ENCODE measurements at places on chromosomes 12 and 14.

DNA sequence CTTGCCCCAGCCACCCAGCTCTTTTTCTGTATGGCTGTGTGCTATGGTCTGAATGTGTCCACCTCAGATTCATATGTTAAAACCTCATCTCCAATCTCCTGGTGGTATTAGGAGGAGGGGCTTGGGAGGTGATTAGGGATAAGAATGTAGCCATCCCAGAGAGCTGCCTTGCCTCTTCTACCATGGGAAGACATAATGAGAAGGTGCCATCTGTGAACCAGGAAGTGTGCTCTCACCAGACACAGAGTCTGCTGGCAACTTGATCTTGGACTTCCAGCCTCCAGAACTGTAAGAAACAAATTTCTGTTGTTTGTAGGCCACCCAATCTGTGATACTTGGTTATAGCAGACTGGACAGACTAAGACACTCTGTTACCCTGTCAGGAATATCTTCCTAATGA lies 22.8 kb upstream of the JPH4 start:
- no peak for DNase-seq

DNA sequence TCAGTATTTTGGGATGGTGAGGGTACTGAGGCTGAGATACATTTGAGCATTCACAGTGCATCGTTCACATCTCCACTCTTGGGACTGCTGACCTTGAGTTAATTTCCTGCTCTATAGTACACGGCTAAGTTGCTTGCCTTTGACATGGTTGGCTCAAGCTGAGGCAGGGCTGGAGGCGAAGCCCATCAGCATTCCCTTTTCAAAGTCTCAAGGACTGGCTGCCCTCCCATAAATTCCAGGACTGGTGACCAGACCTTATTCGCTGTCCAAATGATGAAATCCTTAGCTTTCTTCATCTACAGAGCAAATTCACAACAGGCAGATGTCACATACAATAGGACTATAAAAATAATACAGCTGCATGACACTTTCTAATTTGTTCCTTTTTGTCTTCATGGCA lies 85.9 kb downstream of the SSPN start:
- DNase-seq: no peak

DNA sequence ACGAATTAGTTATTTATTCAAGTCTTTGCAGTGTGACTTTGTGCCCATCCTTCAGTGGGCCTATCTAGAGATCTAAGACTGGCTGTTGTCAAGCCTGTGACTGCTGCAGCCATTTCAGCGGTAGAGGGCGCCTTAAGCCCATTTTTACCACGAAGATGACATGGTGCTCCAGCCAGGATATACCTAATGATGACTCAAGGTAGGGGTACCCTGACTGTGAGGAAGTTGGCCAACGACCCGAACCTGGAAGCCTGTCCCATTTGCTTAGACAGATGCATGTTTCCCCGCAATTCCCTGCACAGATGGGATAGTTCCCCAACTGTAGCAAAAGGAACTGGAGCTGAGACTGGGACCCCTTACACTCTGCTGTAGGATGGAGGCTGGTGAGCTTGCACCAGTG lies 41.3 kb downstream of the RAB3IP start:
- DNase-seq: no peak

DNA sequence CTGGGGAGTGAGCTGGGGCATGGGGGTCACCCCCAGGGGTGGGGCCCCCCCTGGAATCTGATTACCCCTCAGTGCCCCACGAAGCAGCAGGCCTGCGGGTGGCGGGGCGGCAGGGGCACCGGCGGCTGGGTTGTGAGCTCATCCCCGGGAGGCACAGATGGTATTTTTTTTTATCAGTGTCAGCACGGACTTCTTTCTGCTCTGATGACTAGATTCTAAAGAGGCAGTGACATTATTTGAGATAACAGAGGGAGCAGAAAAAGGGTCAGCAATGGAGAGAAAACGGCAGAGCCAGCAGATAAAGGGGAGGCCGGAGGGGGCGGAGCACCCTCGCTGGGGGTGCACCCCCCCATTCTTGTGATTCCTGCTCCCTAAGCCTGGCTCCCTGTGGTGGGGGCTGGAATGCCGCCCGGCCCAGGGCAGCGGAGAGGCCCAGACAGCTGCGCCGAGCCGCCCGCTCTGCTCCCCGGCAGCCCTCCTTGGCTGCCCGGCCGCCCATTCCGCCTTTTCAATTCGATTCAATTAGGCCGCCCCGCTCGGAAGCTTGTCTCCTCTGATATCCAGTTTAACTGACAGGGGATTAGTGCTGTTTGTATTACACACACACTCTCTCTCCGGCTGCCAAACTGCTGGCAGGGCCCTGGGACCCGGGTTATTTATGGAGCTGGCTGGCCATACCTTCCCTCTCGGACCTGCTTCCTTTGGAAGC lies 32.9 kb downstream of the MVK start:
- no peak for DNase-seq

- DNase-seq: peak; percentile 7
These were observed 8.0 kb upstream of the C12orf42 start for GRCh38 chr12:103503546-103504480.

GRCh38 chr12:28937196-28937595 lies 211.9 kb upstream of the FAR2 start:
- DNase-seq: no peak

DNA sequence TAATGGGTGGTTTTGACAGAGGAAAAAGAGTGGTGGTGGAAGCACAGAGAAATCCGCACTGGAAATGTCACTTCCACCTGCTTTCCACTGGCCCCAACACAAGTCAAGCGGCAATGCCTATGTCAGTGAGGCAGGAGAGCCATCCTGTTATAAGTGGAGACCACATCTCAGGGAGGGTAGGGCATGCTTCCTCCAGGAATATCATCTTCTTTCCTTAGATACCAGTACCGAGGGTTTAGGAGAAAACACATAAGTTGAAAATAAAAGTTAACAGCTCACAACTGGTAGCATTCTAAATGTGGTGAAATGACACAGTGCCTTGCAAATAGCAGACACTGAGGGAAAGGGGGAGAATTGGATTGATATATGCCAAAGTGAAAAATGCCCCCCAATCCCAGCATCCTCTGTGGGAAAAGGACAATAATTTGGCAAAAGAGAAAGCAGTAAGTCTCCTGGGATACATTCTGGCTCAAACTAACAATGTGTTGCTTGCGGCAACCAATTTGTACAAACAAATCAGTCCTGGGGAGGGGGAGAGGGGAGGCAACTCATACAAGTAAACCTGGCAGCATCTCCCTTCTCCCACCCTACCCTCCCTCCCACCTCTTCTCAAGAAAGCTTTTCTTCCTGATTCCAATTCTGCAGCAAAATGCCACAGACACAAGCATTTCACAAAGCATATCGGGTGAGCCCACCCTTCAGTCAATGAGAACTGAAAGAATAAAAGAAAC lies 57.1 kb downstream of the STON2 start:
- no peak for DNase-seq

GRCh38 chr14:93970965-93971634 lies 5.3 kb downstream of the ASB2 start:
- DNase-seq: peak; percentile 62

GRCh38 chr12:52789637-52790426 lies 6.1 kb downstream of the KRT3 start:
- no peak for DNase-seq

GRCh38 chr14:71194251-71194650 lies 287.0 kb downstream of the PCNX1 start:
- DNase-seq: no peak

DNA sequence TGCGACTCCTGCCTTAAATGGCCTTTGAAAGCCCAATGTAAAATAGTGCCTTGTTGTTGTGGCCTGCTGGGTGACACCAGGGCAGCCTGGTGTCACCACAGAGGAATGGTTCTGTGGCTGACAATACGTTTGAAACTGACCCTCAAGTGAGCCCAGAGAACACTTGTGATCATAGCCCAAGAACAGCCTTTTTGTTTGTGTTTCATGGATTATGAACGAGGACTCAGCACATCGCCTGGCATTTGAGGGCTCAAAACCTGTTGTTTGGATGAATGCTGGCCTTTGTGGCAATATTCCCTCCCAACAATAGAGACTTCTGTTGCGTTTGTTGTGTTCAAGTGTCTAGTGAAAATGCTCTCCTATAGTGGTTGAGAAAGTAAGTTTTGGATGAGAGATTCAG lies 48.5 kb downstream of the TSPAN9 start:
- DNase-seq: no peak

- DNase-seq: no peak
These were observed 41.8 kb downstream of the EFCAB11 start for GRCh38 chr14:89912667-89913211.

DNA sequence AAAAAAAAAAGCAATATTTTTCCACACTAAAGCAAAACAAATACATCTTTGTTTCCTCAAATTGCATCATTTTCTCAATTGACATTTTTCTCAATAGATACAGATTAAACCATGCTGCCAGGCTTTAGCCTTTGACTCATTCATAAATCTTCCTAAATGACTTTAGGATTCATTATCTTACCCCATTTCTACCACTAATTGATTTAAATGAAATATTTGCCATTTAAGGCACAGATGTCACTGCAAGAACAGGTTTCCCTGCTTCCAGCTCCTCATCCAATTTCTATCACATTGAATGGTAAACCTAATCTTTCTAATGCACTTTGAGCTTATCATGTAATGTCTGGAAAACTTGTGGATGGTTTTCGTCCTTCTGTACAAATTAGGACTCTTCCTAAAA lies 298.7 kb downstream of the RPL10L start:
- no peak for DNase-seq

- DNase-seq: no peak
These were observed 308.7 kb downstream of the SOX5 start for GRCh38 chr12:23640754-23641153.

- no peak for DNase-seq
These were observed 2.2 kb upstream of the FBXO33 start for GRCh38 chr14:39434401-39434800.

GRCh38 chr12:3292677-3293412 lies 198.2 kb upstream of the PRMT8 start:
- no peak for DNase-seq

- no peak for DNase-seq
These were observed 199.6 kb upstream of the TMEM260 start for GRCh38 chr14:56379956-56380355.

- no peak for DNase-seq
These were observed 15.9 kb downstream of the PACS2 start for GRCh38 chr14:105330491-105330895.

DNA sequence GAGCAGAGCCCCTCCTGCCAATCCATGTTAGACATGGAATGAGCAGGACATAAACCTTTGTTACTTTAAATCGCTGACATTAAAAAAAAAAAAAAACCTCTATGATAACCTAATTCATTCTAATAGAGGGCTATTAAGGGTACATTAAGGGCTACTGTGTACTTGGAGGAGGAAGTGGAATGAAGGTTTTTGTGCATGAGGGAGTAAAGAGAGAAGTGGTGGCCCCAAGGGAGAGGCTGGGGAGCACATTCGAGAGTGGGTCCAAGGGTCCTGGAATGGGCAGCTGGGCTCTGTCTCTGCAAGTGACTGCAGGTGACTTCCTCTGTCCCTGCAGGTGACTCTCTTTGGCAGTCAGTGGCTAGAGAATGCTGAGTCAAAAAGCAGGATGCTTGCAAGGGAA lies 32.1 kb upstream of the PTGDR start:
- no peak for DNase-seq

DNA sequence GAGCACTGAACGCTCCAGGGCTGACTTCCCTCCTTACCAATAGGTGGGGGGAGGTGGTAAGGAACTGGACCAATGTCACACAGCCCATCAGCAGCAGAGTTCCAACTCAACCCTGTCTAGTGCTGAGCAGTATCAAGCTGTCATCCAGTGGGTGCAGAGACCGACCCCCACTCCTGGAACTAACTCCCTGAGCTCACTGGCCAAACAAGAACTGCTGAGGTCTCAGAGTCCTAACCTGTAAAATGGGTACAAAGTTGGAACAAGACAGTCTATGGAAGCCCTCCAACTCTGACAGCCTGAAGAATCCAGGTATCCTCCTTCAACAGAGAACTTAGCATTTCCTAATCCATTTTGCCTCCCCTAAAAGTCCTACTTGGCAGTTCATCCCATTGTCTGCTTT lies 91.1 kb upstream of the CLMN start:
- no peak for DNase-seq

- no peak for DNase-seq
These were observed 120.9 kb downstream of the SINHCAF start for GRCh38 chr12:31205054-31205453.

- DNase-seq: no peak
These were observed 46.1 kb downstream of the RASSF3 start for GRCh38 chr12:64656429-64656828.

DNA sequence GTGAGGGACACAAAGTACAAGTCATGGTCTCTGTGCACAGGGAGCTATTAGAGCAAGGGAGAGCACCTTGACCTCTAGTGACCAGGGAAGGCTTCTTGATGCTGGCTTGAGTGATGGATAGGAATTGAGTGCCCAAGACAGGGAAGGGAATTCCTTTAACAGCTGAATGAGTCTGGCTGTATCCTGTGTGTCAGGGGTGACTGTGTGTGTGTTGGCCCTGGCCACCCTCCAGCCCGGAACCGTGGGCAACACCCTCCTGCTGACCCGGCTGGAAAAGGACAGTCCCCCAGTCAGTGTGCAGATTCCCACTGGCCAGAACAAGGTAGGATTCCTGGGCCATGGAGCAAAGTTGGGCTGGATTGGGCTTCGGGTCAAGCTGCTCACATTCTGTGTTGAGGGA lies 5.5 kb upstream of the PFDN5 start:
- no peak for DNase-seq

DNA sequence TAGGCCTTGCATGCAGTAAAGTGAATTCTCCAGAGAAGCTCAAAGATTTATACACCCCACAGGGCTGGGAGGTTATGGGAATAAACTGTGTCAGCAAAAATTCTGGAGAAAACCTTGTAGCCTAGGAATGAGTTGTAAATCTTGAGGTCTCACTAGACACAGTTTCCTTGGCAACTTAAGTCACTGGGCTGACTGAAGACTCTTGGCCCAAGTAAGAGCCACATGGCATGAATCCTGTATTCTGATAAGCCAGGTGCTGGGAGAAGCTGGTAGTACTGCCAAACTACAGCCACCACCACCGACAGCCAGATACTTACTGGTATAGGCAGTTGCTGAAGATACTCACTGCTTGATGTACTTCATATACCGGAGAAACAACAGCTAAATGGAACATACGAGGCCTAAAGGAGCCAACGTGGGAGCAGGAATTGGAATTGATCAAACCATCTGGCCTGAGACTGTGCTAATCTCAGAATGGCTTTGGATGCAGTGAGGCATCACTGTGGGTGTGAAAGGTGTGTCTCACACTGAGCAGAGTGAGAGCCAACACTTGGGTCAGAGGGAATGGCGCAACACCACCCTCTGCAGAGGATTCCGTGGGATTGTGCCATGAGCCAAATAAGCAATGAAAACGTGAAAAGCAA lies 102.8 kb upstream of the TMCC3 start:
- DNase-seq: no peak

GRCh38 chr12:124759841-124760503 lies 103.7 kb downstream of the SCARB1 start:
- DNase-seq: no peak

DNA sequence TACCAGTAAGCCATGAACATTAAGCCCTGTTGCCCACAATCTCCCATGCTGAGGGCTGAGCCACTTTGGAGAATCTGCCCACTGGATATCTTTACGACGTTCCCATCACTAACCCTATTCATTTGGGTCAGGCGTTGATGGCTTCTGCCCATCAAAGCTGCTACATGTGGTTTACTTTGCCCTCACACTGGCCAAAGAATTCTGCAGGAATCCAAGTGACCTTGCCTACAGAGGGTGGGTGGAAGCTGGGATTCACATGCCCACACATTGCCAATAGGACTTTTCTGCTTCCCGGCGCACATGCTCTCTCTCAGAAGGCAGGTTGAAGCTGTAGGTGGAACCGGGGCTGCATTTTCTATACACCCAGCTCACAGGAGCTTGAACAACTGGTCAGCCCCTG lies 28.3 kb downstream of the OAS2 start:
- no peak for DNase-seq

- DNase-seq: no peak
These were observed 76.4 kb upstream of the FAR2 start for GRCh38 chr12:29072631-29073030.

All from stimulated activated naive CD4-positive, alpha-beta T cell treated with Interleukin-2 at 50 U/mL for 16 hours (primary cell).